ENCODE measurements at places on chromosomes 2 and 18. TPM values are rescaled to one million over a fixed set of nuclear protein-coding genes. Genes with fewer than 3 reads are reported as not detected.

The DPYSL5 gene
- polyA plus RNA-seq: 0.02 TPM

The TMEM182 gene
- 1.7 TPM for polyA plus RNA-seq

The SIX3 gene
- 0.03 TPM for polyA plus RNA-seq

The FBXO41 gene
- polyA plus RNA-seq: 11.3 TPM

The SERPINB11 gene
- polyA plus RNA-seq: not detected

The RUFY4 gene
- 3.7 TPM for polyA plus RNA-seq

The UGT1A10 gene
- 0.03 TPM for polyA plus RNA-seq

The LOXHD1 gene
- polyA plus RNA-seq: 0.09 TPM

The DYNAP gene
- 0.35 TPM for polyA plus RNA-seq

The SNORC gene
- polyA plus RNA-seq: 1.7 TPM

The LYPD6 gene
- 0.09 TPM for polyA plus RNA-seq

The ANKRD30B gene
- polyA plus RNA-seq: not detected

The ACADL gene
- polyA plus RNA-seq: 0.07 TPM

The RETREG2 gene
- polyA plus RNA-seq: 47.2 TPM

The CABYR gene
- 1.4 TPM for polyA plus RNA-seq

The DSG1 gene
- polyA plus RNA-seq: not detected

The VAPA gene
- polyA plus RNA-seq: 53.1 TPM

The PTPRN gene
- polyA plus RNA-seq: 0.06 TPM

The DSC3 gene
- 0.05 TPM for polyA plus RNA-seq

The CNPPD1 gene
- polyA plus RNA-seq: 65.2 TPM

The SDC1 gene
- 0.54 TPM for polyA plus RNA-seq

The RAB31 gene
- 12.3 TPM for polyA plus RNA-seq

The REG3A gene
- not detected for polyA plus RNA-seq

The MATN3 gene
- polyA plus RNA-seq: 0.24 TPM

The CROCC2 gene
- 0.04 TPM for polyA plus RNA-seq

The GALNT13 gene
- not detected for polyA plus RNA-seq

The HOXD1 gene
- 0.49 TPM for polyA plus RNA-seq

The UGT1A3 gene
- not detected for polyA plus RNA-seq

The CCDC74B gene
- 0.57 TPM for polyA plus RNA-seq

The FEV gene
- not detected for polyA plus RNA-seq

The CHRNA1 gene
- polyA plus RNA-seq: 0.33 TPM

The IL37 gene
- polyA plus RNA-seq: not detected

The POTEJ gene
- polyA plus RNA-seq: not detected

The ETAA1 gene
- polyA plus RNA-seq: 8.4 TPM

The TAF4B gene
- polyA plus RNA-seq: 6.6 TPM

The CCDC141 gene
- polyA plus RNA-seq: 0.29 TPM

The RFTN2 gene
- polyA plus RNA-seq: 0.65 TPM

The IL1RL1 gene
- polyA plus RNA-seq: 0.16 TPM

The NEB gene
- 3.2 TPM for polyA plus RNA-seq

The CRYGD gene
- not detected for polyA plus RNA-seq

The NDUFV2 gene
- polyA plus RNA-seq: 175 TPM

The SLC14A1 gene
- polyA plus RNA-seq: 3.5 TPM

The ADNP2 gene
- polyA plus RNA-seq: 4.5 TPM

The RAPGEF4 gene
- 0.86 TPM for polyA plus RNA-seq

The TMEM150A gene
- 18.8 TPM for polyA plus RNA-seq

The COL4A3 gene
- polyA plus RNA-seq: 26.9 TPM

The ASB18 gene
- polyA plus RNA-seq: not detected

The NMS gene
- not detected for polyA plus RNA-seq

The RAX gene
- polyA plus RNA-seq: 0.03 TPM

The CCL20 gene
- polyA plus RNA-seq: 0.74 TPM

The IL36RN gene
- not detected for polyA plus RNA-seq

The FBLN7 gene
- polyA plus RNA-seq: 2.0 TPM

The REG3G gene
- polyA plus RNA-seq: not detected

The PDE1A gene
- polyA plus RNA-seq: 1.5 TPM

The FBXO15 gene
- 3.5 TPM for polyA plus RNA-seq

The RMDN2 gene
- 18.3 TPM for polyA plus RNA-seq

The SLC4A3 gene
- 1.3 TPM for polyA plus RNA-seq

The ZNF804A gene
- 0.24 TPM for polyA plus RNA-seq

The COL5A2 gene
- 4.4 TPM for polyA plus RNA-seq

Measured in spleen (tissue), 13 donors.